Activated gamma-delta T cell treated with anti-CD3 and anti-CD28 coated beads, Interleukin-2, amount 50 U/mL, for 16 hours (primary cell): ENCODE measurements at places on chromosomes 7 and 10.

GRCh38 chr7:38318241-38318640, 44.8 kb upstream of the TARP start:
- no peak for DNase-seq

DNA sequence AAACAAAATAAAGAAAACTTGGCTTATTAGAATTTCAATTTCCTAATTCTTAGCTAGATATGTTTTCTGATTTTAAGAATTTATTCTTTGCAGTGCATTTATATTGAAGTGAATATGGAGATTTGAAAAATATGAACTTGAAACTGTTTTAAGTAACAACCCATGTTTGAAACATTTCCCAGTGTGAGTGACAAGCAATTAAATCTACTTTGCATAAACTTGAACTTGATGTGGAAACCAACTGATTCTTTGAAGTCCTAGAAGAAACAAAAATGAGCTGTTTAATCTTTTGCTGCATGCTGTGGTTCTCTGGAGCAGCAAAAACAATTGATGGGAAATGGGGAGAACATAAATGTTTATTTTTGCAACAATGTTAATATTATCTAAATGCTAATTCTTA, 430.2 kb downstream of the ARL4A start:
- no peak for DNase-seq

GRCh38 chr7:133477791-133478190, 224.9 kb downstream of the EXOC4 start:
- no peak for DNase-seq

DNA sequence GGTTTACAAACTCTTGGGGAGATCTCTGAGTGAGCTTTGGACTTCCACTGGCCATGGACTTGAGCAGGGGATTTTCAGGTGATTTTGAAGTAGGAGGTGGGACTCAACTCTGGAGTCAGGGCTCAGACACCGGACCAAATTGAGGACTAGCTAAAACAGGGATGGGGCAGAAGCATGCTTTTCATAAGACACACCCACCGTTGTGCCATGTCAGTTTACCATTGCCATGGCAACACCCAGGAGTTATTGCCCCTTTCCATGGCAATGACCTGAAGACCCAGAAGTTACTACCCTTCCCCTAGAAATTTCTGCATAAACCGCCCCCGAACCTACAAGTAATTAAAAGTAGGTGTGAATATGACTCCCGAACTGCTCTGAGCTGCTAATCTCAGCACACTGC, 320.7 kb downstream of the GRID1 start:
- DNase-seq, result no peak

DNA sequence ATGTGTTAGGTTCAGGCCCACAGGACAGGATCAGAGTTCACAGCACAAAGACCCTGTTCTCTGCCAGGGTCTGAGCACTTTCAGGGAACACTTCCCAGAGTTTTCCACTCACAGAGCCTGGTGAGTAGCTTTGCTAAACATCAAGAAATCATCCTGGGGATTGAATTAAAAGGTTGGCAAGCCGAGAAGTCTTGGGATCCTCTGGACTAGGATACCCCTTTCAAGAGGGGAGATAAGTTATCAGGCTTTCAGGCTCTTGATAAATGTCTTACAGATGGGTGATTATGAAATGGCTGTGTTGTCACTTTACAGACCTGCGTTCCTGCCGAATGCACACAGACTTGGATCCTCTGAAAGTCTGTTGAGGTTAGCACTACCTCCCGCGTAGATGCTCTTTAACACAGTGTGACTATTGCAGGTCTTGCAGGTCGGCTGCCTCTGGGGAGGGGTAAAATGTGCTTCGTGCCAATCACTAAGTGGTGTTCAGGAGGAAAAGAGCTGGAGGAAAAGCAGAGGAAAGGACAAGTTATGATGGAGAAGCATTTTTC, 473.5 kb upstream of the AKR1E2 start:
- DNase-seq, result no peak
